ENCODE measurements at places on chromosomes 11 and 22.

- DNase-seq, result no peak
These were observed 368.3 kb downstream of the SHANK2 start for GRCh38 chr11:70883973-70884623.

- no peak for DNase-seq
These were observed 27.8 kb upstream of the AMOTL1 start for GRCh38 chr11:94740083-94741021.

GRCh38 chr11:70519117-70519516, 120.8 kb downstream of the CTTN start:
- no peak for DNase-seq

DNA sequence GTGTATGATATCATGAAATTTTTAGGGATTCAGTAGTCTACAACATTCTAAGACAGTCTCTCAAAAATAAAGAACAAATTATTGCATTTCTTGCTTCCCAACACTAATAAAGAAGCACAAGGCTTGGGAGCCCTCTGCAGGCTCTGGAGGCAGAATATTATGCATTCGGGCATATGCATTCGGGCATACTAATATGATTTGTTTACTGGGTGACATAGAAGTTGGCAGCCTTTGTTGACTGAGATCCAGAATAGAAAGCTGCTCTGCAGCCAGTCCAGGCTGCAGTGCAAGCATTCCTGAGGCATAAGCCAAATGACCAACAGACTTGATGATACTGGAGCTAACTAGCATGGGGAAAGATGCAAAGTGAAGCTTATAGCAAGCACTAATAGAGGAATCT, 945.5 kb downstream of the OPCML start:
- DNase-seq, result no peak

- no peak for DNase-seq
These were observed 17.3 kb downstream of the IL10RA start for GRCh38 chr11:118003456-118003855.

DNA sequence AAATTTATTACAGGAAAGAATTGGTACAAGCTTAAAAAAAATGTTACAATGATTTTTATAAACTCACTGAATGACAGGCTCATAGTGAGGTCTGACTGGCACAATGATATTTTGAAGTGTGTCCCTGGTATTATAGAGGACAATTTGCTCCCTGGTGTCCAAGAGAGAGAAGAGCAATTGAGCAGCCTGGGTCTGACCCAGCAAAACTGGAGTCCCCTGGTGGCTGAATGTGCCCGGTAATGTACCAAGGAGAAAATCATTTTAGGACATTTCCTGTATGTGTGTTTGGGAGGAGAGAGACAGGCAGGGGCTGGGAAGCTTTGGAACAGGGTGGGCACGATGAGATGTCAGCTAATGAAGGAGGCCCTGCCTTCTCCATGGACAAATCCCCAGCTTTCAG, 125.3 kb downstream of the APOL5 start:
- no peak for DNase-seq

DNA sequence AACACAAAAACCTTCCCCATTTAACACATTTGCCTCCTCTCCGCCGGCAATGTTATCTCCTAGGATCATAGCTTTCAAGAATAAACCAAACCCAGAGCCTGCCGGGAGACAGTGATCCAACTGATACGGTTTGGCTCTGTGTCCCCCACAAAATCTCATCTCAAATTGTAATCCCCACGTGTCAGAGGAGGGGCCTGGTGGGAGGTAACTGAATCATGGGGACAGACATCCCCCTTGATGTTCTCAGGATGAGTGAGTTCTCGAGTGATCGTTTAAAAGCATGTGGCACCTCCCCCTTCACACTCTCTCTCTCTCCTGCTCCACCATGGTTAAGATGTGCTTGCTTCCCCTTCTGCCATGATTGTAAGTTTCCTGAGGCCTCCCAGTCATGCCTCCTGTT, 33.3 kb downstream of the RBFOX2 start:
- no peak for DNase-seq

DNA sequence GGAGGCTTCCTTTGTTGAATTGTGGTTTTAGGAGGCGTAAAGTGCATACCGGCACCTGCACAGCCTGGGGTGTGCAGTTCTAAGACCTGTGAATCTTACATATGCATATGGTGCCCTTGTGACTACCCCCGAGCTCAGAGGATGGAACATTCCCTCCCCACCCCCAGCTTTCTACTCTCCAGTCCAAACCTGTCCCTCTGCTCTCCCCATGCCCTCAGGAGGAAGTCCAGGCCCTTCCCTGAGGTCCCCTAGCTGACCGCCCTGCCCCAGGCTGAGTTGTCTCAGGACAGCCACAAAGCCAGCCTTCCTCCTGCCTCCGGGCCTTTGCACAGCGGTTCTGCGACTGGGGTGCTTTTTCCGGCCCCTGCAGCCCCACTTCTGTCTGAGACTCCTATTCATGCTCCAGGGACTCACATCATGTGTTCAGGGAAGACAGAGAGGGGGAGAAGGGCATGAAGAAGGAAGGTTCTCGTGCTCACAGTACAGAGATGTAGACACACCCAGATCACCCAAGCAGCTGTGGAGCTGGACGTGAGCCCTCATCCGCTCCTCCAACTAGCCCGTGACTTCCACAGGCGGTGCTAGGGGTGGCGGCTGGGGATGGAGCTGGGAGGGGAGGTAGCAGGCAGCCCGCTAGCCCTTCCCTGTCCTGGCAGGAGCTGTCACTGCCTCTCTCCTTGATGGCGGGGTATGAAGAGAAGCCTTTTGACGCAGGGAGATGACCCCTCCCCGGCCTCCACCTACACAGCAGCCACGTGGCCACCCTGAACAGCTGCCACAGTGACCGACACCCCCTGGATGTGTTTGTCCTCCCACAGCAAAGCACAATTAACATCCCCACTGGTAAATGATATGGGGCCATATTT, 50.8 kb downstream of the FLRT1 start:
- DNase-seq, result no peak

DNA sequence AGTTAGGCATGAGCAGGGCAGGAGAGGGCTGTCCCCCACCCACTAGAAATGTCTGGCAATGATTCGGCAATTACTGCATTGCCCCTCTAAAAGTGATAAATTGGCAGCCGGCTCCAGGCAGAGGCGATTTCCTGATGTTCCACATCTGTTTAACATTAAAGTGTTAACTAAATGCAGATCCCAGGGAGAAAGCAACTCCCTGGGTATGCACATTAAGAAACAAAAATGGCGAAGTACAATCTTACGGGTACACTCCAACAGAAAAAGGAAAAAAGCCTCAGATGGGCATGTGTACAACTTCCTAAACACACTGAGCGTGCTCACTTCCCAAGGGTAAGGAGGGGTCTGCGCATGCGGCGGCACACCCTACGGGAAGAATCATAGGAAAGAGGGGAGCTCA, 314.4 kb downstream of the CASP12 start:
- DNase-seq, result no peak

DNA sequence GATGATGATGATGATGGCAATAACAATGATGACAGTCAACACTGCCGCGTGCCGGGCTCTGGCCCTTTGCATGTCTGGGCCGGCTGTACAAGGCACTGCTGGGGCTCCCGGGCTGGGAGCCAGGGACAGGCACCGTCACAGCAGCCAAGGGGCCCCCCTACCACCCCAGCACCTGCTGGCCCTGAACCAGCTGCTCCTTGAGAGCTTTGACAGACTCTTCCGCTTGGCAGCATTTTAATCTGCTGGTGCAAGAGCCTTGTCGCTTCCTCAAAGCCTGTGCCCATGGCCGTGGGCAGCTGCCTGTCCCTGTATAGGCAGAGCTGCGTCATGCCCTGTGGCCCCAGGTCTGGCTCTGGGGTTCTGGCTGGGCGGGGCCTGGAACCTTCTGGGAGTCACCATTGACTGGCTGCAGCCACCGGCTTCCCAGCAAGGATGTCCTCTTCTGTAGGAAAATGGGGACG, 12.9 kb upstream of the MUC6 start:
- DNase-seq, result no peak

DNA sequence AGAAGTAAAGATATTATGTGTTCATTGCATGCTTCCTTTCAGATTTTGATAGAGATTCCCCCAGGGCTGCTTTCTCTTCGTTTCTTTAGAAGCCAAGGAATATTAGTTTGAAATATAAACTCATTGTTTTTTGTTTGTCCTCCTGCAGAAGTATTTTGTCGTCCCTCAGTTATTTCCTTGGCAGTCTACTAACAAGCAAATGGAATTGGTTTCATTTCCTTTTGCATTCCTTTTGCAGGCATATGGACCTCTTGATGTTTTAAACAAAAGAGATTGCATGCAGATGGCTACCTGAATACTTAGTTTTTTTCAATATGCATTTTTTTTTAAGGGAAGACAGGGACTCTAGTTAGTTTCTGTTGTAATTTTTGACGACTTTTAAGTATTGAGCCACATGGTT, 62.2 kb downstream of the BCL2L13 start:
- no peak for DNase-seq

Measured in T-helper 9 cell (primary cell).